ENCODE measurements at places on chromosomes 16 and 17.
A peak's percentile ranks its signal among the peaks of the same experiment; 100 is the strongest.

DNA sequence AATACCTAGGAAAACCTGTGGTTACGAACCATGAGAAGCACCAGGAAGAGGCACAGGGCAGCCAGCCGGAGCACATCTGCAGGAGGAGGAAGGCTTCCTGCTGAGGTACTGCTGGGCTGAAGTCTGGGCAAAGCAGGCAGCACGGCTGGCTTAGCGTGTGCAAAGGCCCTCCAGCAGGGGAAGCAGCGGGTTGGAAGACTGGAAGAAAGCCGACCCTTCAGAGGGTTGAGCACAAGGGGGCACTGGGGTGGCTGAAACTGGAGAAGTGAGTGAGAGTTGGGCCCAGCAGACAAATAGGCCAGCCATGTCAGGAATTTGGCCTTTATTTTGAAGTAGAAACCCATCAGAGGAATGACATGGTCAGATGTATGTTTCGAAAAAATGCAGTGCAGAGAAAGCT, 12.1 kb upstream of the HSD3B7 start:
- no peak for DNase-seq

GRCh38 chr17:48011405-48012150, 26.0 kb downstream of the COPZ2 start:
- DNase-seq, result peak; percentile 22

- peak; percentile 73 for DNase-seq
These were observed 51.7 kb downstream of the ASIC2 start for GRCh38 chr17:33241390-33241789.

- no peak for DNase-seq
These were observed 4.8 kb downstream of the MAP2K3 start for GRCh38 chr17:21289175-21289901.

DNA sequence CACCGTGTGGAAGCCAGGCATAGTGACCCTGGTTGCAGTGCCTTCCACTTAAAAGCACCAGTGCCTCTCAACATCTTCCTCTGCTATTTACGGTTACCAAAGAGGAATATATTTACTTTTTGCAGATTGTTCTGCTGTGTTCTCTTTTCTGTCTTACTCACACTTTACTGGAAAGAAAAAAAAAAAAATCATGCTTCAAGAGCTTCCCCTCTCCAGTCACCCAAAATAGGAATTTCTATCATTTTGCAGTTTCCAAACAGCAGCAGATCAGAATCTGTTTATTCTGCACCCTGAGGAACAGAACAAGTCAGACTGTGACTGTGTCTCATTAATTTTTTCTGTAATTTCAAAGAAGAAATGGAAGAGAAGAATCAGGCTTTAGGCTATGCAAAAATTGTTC, 96.1 kb downstream of the KCNJ2 start:
- DNase-seq, result no peak

DNA sequence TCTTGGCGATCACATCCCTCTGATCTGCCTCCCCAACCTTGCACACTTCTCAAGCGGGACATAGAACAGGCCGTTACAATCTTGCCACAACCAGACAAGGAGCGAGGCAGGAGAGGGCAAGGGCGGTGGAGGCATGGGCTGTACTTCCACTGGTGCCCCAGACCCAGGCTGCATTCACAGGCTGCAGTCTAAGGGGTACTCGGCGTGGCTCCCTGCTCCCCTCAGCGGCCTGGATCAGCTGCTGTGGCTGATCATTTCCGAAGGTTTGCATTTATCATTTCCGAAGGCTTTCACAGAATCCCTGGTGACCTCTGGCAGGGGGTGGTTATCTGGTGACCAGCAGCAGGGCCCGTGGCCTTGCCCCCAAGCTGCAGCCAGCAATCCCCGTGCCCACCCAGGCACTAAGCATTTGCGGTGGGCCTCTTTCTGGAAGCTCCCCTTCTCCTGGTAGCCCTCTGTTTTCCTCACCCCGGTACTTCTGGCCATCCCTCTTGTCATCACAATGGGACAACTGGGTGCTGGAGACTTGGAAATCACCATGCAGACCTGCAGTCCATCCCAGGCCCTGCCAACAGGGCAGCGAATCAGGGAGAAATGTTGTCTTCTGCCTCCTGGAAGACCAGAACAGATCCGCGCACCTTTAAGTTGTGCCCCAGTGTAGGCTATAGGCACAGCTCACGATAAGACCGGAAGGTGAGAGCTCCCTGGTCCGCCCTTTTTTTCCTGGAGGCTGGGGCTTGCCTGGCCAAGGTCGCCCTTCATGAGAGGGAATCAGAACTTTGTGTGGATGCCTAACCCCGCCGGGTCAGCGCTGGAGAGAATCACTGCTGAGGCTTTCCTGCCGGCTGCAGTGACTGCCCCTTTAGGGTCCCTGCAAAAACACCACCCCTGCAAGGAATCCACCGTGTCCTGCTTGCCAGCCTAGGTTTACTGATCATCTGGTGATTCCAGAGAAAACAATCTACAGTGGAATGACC, 1739.1 kb downstream of the TP53TG3F start:
- DNase-seq, result no peak

- no peak for DNase-seq
These were observed 49.5 kb downstream of the SRCIN1 start for GRCh38 chr17:38556239-38556638.

GRCh38 chr16:68251832-68252231, 6.7 kb downstream of the PLA2G15 start:
- no peak for DNase-seq

- DNase-seq, result peak; percentile 10
These were observed 34.4 kb downstream of the CPD start for GRCh38 chr17:30413109-30413508.

- peak; percentile 90 for DNase-seq
These were observed 58.6 kb upstream of the TNRC6A start for GRCh38 chr16:24670623-24671454.

- no peak for DNase-seq
These were observed 22.1 kb downstream of the PMFBP1 start for GRCh38 chr16:72149676-72150464.

DNA sequence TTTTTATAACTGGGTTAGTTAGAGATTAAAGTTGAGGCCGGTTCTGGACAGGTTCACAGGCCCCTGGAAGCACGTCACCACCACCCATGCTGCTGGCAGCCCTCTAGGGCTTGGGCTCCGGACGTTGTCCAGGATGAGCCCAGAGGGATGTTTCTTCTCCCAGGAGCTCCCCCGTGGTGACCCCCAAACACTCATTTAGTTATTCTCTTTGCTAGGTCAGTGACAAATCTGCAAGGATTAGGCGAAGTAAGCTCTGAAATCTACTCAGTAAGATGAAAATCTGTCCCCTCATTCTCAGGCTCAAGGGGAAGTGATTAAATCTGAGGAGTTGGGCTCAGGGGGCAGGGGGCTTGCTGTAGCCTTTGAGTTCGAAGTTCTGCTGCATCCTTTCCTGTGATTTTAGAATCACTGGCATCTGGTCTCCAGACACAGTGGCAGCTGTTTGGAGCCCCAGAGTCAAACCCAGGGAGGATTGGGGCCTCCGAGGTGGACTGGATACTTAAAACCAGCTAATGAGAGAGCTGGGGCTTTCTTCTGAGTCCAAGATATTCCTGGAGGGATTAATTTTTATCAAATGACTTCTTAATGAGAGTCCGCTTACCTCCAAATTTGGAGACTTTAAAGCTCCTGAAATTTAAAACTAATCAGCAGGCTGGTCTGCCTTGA, 49.2 kb upstream of the HS3ST2 start:
- no peak for DNase-seq

- no peak for DNase-seq
These were observed 30.8 kb downstream of the CCDC42 start for GRCh38 chr17:8713878-8714277.

Data from astrocyte (in vitro differentiated cells and primary cell).